Fibroblast of skin of right quadriceps (primary cell): ENCODE measurements at places on chromosomes 2 and 18.

GRCh38 chr2:212013626-212014025 lies 525.0 kb downstream of the ERBB4 start:
- DNase-seq, result no peak

GRCh38 chr2:128446049-128446873 lies 127.6 kb upstream of the HS6ST1 start:
- DNase-seq, result no peak

DNA sequence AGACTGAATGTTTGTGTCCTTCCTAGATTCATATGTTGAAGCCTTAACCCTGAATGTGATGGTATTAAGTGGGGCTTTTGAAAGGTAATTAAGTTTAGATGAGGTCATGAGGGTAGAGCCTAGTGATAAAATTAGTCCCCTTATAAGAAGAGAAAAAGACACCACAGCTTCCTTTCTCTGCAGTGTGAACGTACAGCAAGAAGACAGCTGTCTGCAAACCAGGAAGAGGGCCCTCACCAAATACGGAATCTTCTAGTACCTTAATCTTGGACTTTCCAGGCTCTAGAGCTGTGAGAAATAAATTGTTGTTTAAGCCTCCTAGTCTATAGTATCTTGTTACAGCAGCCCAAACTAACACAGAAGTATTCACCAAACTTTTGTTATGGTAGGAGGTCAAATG lies 57.1 kb upstream of the CYTIP start:
- no peak for DNase-seq

DNA sequence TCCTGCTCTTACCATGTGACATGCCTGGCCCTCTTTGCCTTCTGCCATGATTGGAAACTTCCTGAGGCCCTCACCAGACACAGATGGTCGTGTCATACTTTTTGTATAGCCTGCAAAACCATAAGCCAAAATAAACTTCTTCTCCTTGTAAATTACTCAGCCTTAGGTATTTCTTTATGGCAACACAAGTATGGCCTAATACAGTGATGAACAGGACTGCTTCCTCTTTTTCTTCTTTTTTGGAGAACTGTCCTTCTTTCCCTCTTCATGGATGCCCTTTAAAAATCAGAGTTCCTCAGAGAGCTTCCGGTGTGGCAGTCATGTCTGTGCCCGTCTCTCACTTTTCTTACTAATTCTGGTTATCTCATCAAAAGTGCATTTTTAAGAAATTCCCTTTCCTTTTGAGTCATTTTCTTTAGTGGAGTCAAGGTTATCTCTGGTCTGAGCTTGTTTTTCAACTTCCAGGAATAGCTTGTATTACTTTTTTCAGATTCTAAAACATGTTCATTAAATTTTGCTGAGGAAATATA lies 9.2 kb upstream of the IL1A start:
- peak; percentile 20 for DNase-seq

GRCh38 chr2:240565333-240566202 lies 2.7 kb upstream of the RNPEPL1 start:
- peak; percentile 40 for DNase-seq

- DNase-seq, result no peak
These were observed 40.6 kb downstream of the METAP1D start for GRCh38 chr2:172040311-172040710.

GRCh38 chr2:236550701-236551465 lies 18.7 kb upstream of the ACKR3 start:
- no peak for DNase-seq

GRCh38 chr2:145860083-145860482 lies 1340.2 kb upstream of the ZEB2 start:
- no peak for DNase-seq

- DNase-seq, result no peak
These were observed 22.7 kb downstream of the IAH1 start for GRCh38 chr2:9497017-9497416.

DNA sequence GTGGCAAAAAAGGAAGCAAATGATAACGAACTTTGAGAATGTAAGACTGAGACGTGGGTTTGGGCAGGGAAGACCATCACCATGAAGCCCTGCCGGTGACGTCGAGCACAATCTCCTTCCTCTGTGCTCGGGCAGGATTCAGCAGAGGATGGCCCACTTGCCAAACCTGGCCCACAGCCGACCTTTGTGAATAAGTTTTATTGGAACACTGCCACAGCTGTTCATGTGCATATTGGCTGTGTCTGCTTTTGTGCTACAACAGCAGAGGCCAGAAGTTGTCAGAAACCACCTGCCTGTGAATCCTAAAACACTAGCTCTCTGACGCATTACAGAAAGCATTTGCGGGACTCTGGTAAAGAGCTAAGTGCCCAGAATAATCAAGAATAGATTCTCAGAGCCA lies 223.9 kb downstream of the MYT1L start:
- no peak for DNase-seq

- DNase-seq, result peak; percentile 58
These were observed 678.4 kb downstream of the IRS1 start for GRCh38 chr2:226121046-226121738.

- DNase-seq, result peak; percentile 75
These were observed 61.1 kb upstream of the XDH start for GRCh38 chr2:31475692-31476091.

DNA sequence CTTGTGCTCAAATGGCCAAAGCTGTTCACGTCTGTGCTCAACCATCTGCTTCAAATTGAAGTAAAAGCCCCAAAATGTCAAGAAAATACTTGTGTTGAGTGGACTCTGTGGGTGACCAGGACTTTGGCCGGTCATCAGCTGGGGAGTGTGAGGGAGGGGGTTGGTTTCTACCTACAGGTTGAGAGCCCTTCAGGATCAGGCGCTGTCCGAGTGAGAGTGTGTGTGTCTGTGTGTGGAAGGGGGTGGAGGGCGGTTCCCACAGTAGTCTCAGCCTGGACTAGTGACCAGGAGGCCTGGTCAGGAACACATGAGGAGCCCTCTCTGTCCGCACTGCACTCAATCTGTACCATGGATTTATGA lies 34.2 kb downstream of the ATOH8 start:
- no peak for DNase-seq

GRCh38 chr2:69453475-69454129 lies 16.4 kb upstream of the NFU1 start:
- peak; percentile 7 for DNase-seq

- no peak for DNase-seq
These were observed 6.6 kb downstream of the IL1RN start for GRCh38 chr2:113133704-113134598.

DNA sequence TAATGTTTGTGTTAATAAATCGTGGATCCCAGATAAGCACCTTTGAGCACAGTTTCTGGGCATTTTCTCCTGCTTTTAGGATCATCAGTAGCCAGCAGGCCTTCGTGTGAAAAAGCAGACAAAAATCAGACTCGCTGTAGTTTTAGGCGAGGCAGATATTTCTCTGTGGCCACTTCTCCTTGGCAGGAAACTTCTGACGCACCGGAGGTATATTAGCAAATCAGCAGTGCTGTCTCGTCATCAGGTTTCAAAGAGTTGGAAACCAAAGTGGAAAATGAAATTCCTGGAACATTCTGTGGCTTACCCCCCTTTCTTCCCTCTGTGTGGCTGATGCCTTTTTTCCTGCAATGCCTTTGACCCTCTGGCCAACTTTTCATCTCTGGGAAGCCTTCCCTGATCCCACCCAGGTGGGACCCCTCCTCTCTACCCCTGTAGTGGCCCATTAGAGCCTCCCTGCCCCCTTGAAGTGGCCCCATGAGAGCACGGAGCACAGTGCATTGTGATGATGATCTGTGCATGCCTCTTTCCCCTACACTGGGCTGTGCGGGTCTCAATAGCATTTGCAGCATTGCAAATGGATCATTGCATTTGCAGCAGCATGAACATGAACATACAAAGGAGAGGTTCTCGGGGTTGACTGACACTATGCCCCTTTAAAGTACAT lies 93.3 kb downstream of the RNF144A start:
- DNase-seq, result peak; percentile 94

DNA sequence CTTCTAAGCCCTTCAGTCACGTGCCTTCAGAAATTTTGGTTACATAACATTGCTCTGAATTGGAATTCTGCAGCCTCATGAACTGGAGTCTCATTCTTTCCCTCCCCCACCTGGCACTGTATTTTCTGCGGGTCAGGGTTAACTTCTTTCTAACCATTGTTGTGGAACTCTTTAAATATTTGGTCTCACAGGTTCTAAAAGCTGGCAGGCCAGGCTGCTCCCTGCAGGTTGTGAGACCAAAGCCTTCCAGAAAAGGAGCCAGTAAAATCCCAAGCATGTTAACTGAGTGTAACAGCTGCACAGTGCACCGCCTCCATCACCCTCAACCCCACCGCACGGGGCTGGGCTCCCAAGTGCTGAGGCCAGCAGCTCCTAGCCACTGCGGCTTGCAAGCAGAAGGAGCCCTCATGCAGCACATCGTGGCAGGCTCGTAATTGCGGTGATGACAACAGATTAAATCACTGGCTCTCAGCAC lies 174.1 kb upstream of the ALPP start:
- peak; percentile 10 for DNase-seq

DNA sequence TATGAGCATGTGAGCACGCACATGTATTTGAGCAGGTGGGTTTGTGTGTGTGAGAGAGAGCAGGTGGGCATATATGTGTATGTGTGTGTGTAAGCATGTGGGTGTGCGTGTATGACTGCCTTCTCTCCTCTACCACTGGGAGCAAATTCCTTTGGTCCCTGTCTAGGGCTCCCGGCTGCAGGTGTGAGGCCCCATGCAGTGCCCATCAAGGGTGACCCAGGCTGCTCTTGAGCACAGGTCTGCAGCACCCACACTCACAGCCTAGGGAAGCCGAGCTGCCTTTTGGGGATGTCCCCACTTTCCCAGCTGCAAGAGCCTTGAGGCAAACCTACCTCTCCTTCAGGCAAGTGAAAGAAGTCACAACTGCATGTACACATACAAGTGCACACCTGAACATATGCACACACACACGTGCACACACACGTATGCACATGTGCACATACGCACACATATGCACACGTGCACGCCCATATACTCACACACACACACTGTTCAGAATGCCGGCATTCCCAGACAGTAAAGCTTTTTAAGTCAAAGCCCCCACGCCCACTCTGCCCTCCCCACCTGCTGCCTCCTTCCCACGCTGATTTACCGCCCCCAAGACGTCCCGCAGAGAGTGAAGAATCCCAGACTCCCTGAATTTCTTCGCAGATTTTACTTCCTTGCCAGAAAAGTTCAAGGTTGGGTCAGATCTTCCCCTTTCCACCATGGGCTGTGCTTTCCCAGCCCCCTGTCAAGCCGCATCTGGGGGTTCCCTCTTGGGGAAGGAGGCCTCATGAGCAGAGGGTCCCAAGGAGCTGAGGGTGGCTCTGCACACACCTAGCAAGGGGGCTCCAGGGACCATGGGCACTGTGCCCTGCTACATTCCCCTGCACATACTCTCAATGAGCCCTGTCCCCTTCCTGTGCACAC lies 170.6 kb downstream of the TWIST2 start:
- no peak for DNase-seq

DNA sequence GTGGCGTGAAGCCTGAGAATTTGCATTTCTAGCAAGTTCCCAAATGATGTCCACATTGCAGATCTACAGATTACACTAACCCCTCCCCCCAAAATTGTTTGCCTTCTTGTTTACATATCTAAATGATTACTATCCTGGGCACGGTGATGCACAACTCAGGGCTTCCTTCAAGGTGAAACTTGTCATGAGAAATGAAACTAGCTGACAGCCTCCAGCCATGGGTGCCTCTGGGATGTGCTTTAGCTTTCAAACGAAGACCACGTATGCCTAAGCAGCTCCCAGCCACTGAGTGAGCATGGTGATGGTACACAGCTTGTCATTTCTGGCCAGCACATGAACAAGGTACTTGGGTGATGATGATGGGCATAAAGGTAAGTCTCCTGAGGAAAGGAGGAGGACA lies 464.8 kb upstream of the DDX18 start:
- DNase-seq, result no peak
